NB4 (cell line): ENCODE measurements at places on chromosomes 6 and 20.

- no peak for DNase-seq
These were observed 20.6 kb downstream of the CNBD2 start for GRCh38 chr20:35988910-35989463.

DNA sequence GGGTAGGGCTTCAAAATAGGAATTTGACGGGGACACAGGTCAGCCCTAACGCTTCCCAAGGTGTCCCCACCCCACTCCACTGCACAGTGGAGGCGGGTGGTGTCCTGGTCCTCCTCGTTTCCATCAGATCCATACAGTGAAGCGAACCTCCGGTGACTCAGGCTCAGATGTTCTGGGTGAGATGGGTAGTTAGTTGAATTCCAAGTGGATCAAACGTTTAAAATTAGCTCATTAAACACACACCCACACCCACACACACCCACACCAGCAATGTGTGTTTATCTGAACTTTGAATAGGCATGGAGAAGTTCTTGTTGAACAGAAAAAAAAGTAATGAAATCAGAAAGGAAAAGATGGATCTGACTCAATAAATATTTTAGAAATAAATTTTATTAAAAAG lies 58.9 kb downstream of the CDH4 start:
- DNase-seq = no peak

GRCh38 chr20:44642203-44643153 lies 9.0 kb downstream of the ADA start:
- peak; percentile 78 for DNase-seq

GRCh38 chr6:27687154-27688013 lies 214.5 kb upstream of the ZNF184 start:
- peak; percentile 95 for DNase-seq

- DNase-seq = peak; percentile 80
These were observed 2.0 kb upstream of the CRIP3 start for GRCh38 chr6:43310624-43311023.

DNA sequence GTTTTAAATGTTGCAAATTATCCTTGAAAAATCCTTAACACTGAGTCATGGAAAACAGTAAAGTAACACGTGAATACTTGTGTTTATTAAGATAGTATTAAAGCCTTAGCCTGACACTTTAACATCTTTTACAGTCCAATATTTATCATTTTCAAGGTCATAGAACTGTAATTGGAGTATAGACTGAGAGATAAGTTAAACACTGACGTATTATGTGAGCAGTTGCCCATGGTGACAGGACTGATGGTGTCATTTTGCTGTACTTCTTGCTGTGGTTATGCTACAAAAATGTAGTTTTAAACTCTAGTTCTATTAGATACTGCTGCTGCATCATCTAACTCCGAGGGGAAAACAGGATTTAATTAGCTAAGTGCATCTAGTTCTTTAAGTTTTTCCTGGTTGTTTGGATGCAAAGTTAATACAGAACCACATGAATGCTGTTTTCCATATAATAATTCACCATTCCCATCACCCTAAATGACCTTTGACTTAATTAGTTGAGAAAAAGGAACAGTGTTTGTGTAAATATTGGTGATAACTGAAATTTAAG lies 37.8 kb downstream of the SLC2A12 start:
- no peak for DNase-seq
